Sciatic nerve (tissue), 2 donors: ENCODE measurements at places on chromosomes 1 and 21. TPM values are rescaled to one million over a fixed set of nuclear protein-coding genes. Genes with fewer than 3 reads are reported as not detected.
A peak's percentile ranks its signal among the peaks of the same experiment; 100 is the strongest.

SPOCD1 gene
- 1.3 TPM for total RNA-seq

DNA sequence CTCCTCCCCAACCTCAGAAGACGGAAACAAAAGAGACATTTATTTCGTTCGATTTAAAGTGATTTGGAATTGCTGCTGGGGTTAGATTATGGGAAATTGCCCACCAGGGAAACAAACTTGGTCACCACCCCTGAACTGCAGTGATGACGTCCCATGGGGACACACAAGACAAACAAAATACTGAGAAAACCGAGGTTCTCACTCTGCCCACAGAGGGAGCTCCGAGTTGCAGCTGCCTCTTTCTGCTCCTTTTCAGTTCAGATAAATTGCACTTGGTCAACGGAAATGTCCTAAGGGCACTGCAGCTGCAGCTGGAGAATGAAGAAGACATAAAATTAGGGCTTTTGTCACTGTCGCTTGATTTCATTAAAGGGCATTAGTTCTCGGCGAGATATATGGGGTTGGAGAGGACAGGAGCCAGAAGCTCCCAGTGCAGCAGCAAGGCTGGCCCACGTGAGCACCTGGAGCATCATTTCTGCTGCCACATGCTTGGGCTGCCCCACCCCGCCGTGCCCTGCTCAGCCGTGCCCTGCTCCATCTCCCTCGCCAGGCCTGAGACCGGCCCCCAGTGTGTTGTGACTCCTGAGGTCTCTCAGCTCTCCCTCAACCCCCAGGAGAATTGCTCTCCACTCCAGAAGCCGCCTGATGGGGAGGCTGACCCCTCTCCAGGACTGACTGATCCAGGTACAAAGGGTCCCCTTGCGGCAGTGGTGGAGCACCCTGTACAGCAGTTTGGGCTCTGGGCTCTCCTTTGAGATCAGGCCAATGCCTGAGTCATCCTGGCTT, 231.7 kb upstream of the AJAP1 start:
- no peak for DNase-seq

- DNase-seq: no peak
Observed at GRCh38 chr1:37901191-37901892, 42.0 kb upstream of the MTF1 start.

- DNase-seq: peak; percentile 64
Observed at GRCh38 chr1:165828669-165829329, 1.4 kb downstream of the UCK2 start.
